A549 treated with ZK216348 at 1 μM for 4 hours (cell line): ENCODE measurements at places on chromosomes 12 and 14. TPM values are rescaled to one million over a fixed set of nuclear protein-coding genes. Genes with fewer than 3 reads are reported as not detected.

RNASE7 gene
- total RNA-seq = not detected in 5 replicates

GPX2 gene
- total RNA-seq = 179 to 281 TPM (median 196 TPM) in 5 replicates

TCL1B gene
- total RNA-seq = not detected in 5 replicates

G2E3 gene
- 12.2 to 21.9 TPM (median 17.3 TPM) in 5 replicates for total RNA-seq

EML1 gene
- total RNA-seq = 33.3 to 45.4 TPM (median 38.2 TPM) in 5 replicates

ADAM21 gene
- total RNA-seq = not detected in 5 replicates

TAS2R20 gene
- total RNA-seq = 0.13 to 0.30 TPM (median 0.18 TPM) in 4 of 5 replicates, not detected in the other

KRT74 gene
- not detected in 5 replicates for total RNA-seq

RPL41 gene
- total RNA-seq = 5,330 to 6,068 TPM (median 5,698 TPM) in 5 replicates

ARHGEF25 gene
- 4.1 to 7.7 TPM (median 6.0 TPM) in 5 replicates for total RNA-seq

LRP1-AS gene
- total RNA-seq = not detected in 5 replicates

SOAT2 gene
- total RNA-seq = 0.14 to 0.75 TPM (median 0.23 TPM) in 5 replicates

GALNT4 gene
- 4.8 to 11.6 TPM (median 10.3 TPM) in 5 replicates for total RNA-seq

GYS2 gene
- total RNA-seq = 0.05 to 0.15 TPM (median 0.09 TPM) in 3 of 5 replicates, not detected in the others

BICDL1 gene
- total RNA-seq = 2.5 to 4.7 TPM (median 4.5 TPM) in 5 replicates

MAP1LC3B2 gene
- 0.91 to 1.7 TPM (median 1.1 TPM) in 5 replicates for total RNA-seq

SCNN1A gene
- 12.4 to 24.3 TPM (median 21.4 TPM) in 5 replicates for total RNA-seq
